ENCODE measurements at places on chromosomes 2 and 18. TPM values are rescaled to one million over a fixed set of nuclear protein-coding genes. Genes with fewer than 3 reads are reported as not detected.

Gene COBLL1
- 1.3 TPM for total RNA-seq

Gene COLEC11
- 2.9 TPM for total RNA-seq

Gene DYSF
- 0.80 TPM for total RNA-seq

Gene ARID5A
- 12.4 TPM for total RNA-seq

Gene DOK6
- total RNA-seq: not detected

Gene DCDC2C
- not detected for total RNA-seq

Gene PJVK
- total RNA-seq: 0.87 TPM

Gene GREB1L
- not detected for total RNA-seq

Data from K562 (cell line).